Suppressor macrophage treated with lipopolysaccharide for 4 hours (primary cell): ENCODE measurements at places on chromosomes 4 and X.

GRCh38 chrX:10507876-10508275, 112.5 kb downstream of the MID1 start:
- DNase-seq = no peak

DNA sequence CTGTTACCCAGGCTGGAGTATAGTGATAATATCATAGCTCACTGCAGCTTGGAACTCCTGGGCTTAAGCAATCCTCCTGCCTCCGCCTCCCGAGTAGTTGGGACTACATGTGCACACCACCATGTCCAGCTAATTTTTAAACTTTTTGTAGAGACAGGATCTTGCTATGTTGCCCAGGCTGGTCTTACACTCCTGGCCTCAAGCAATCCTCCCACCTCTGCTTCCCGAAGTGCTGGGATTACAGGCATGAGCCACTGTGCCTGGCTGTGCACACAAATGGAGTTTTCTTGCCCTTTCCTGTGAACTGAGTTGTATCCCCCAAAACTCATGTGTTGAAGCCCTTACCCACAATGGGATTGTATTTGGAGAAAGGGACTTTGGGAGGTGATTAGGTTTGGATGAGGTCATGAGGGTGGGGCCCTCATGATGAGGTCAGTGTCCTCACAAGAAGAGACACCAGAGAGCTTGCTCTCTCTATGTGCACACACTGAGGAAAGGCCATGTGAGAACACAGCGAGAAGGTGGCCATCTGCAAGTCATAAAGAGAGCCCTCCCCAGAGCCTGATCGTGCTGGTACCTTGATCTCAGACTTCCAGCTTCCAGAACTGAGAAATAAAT, 40.1 kb downstream of the DDX3X start:
- no peak for DNase-seq

GRCh38 chrX:65300104-65300809, 234.3 kb downstream of the LAS1L start:
- no peak for DNase-seq

- DNase-seq = no peak
These were observed 41.6 kb upstream of the CYLC1 start for GRCh38 chrX:83819304-83819703.

- DNase-seq = peak; percentile 46
These were observed 8.5 kb upstream of the CCSER1 start for GRCh38 chr4:90118527-90119195.

DNA sequence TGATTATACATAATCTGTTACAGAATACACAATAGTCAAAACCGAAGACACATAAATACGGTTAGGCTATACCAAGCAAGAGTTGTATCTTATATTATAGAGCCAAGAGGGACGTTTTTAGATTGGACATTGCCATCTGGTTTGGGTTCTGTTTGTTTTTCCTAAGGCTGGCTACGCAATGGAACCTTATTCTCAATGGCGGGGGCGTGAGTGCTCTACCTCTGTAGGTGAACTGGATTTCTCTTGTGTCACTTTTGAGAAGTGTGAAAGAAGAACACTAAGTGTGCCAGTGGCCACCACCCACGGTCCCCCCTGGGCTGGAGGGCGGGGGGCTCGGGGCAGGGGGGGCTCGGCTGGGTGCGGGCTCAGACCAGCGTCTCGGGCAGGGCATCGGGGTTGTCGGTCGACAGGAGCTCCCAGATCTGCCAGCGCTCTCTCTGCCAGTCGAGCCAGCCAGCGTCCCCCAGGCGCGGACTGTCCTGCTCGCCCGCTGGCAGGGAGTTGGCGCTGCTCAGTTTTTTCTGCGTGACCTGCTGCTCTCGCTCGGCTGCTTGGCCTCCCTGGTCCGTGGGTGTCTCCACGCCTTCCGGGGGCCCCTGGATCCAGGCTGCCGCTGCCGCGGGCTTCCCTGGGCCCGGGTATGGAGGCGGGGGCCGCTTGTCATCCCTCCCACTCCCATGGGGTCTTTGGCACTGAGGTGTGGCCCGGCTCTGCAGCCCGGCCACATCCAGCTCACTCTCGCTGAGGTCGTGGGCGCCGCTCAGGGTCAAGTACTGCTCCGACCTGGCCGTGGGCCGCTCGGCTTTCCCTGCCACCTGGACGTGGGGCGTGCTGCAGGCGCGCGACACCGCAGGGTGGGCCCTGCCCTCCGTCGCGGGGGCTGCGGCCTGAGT, 27.6 kb downstream of the HCCS start:
- DNase-seq = no peak

- DNase-seq = no peak
These were observed 2.5 kb downstream of the PHOX2B start for GRCh38 chr4:41746025-41746439.
